ENCODE measurements at places on chromosomes 5 and 9.
A peak's percentile ranks its signal among the peaks of the same experiment; 100 is the strongest.

DNA sequence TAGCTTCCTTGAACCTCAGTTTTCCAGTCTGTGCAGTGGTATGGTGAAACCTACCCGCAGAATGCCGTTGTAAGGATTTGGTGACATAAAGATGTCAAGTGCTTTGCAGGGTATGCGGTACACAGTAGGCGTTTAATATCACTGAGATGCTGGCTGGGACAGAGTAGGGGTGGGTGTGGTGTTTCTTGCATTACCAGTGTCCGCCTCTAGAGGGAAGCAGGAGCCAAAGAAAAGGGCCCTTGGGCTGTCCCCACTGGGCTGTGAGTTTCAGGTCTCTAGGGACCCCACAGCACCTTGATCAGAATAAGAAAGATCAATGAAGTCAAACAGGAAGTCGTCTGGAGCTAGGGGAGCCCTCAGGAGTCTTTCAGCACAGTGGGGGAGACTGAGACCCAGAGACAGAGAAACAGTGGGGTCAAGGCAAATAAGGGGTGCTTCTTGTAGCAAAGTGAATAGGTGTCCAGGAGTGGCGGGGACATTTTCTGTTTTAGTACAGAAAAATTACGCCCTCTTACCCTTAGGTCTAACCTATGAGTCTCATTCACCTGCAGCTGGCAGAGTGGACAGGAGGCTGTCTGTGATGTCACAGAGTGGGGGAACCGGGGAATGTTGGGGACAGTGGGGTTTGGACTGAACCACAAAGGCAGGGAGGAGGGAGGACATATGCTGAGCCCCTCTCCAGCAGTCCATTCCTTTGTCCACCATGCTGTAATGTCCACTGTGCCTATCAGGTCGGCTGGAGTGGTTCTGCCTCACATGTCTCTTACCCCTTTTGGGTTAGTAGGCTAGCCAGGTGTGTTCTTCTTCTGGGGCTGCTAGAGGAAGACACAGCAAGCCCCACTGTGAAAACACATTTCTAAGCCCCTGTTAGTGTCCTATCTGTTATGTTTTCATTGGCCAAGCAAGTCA, 4.7 kb upstream of the TEX53 start:
- peak; percentile 22 for DNase-seq

GRCh38 chr9:119268985-119269384, 100.2 kb downstream of the BRINP1 start:
- DNase-seq, result no peak

DNA sequence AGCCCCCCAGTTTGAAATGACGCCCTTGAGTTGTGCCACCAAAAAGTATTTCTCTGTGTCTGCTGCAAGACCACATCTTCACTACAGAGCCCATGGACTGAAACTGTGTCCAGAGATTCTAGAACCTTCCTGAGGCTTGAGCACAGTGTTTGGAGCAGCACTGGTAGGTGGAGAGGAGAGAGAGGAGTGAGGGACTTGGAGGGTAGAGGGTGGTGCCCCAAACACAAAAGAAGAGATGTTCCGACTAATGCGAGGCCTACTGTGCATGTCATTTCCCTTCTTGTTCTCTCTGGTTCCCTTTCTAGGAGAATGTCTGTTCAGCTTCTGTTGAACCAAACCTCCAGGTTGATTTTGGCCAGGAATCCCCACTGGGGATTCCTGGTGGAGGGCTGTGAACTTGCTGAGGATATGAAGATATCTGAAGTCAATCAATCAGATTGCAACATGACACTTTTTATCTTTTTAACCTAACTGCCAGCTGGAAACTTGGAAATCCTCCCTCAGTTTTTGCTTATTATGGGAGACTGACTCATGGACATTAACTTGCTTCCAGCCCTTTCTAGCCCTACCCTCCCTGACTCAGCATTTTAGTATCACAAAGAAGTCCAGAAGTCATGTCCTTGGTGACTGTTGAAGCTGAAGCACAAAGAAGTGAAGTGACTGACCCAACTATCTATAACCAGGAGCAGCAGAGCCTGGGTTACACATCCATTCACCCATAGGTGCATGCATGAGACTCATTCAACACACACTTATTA, 154.5 kb downstream of the NR3C1 start:
- peak; percentile 24 for DNase-seq

DNA sequence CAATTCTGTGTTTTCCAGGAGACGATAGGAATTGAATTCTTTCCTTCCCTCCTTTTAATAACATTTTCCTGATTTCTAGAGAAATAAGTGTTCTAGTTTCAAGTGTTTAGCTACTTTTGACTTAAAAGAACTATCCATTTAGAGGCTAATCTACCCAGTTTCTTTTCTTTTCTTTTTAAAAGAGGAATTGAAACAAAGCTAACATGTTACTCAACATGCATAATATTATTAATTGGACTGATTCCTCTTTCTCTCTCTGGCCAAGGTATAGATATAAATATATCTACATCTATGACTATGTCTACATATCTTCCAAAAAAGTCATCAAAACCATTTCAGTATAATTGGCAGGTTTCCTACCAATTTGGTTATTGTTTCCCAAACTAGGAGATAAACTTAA, 309.8 kb downstream of the TRPM3 start:
- no peak for DNase-seq

GRCh38 chr5:90888511-90889324, 330.1 kb downstream of the ADGRV1 start:
- peak; percentile 64 for DNase-seq

DNA sequence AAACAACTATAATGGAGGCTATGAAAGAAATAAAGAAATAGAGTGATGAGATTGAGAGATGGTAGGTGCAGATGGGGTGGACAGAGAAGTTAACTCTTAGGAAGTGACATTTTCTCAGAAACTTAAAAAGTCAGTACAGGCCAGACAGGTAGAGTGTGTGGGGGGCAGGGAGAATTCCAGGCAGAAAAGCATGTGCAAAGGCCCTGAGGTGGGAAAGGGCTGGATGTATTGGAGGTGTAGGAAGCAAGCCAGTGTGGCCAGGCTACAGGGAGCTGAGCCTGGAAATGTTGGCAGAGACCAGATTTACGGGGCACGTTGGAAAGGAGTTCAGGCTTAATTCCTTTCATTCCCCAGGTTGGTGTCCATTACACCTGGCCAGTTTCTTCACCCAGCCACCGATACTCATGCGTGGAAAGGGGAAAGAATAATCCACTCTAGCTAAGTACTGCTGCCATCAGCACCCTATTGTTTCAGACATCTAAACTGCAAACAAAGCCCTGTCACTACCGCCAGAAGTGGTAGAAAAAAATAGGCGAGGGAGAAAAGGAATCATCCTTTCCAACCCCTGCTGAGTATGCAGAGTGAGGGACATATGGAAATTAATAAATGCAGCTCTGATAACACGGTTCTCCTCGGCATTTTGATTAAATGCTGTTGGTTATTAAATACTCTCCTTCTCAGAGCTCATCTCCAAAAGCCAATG, 116.8 kb upstream of the GPR151 start:
- no peak for DNase-seq

- DNase-seq, result peak; percentile 62
Observed at GRCh38 chr9:34899535-34900158, 58.4 kb upstream of the PHF24 start.

DNA sequence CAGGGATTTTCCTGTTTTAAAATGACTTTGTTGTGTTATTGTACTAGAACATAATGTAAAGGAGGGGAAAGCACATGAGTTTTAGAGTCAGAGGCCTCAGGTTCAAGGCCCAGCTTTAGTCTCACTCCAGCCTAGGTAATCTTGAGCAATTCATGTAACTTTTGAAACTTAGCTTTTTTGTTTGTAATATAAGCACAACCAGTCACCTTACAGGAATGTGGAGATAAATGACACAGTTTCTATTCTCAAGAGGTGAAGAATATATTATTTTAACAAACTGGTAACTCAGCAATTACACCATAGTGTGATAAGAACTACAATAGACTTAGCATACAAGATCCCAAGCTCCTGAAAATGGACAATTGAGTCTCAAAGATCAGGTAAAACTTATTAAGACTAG, 51.2 kb downstream of the ADAMTS19 start:
- DNase-seq, result no peak

DNA sequence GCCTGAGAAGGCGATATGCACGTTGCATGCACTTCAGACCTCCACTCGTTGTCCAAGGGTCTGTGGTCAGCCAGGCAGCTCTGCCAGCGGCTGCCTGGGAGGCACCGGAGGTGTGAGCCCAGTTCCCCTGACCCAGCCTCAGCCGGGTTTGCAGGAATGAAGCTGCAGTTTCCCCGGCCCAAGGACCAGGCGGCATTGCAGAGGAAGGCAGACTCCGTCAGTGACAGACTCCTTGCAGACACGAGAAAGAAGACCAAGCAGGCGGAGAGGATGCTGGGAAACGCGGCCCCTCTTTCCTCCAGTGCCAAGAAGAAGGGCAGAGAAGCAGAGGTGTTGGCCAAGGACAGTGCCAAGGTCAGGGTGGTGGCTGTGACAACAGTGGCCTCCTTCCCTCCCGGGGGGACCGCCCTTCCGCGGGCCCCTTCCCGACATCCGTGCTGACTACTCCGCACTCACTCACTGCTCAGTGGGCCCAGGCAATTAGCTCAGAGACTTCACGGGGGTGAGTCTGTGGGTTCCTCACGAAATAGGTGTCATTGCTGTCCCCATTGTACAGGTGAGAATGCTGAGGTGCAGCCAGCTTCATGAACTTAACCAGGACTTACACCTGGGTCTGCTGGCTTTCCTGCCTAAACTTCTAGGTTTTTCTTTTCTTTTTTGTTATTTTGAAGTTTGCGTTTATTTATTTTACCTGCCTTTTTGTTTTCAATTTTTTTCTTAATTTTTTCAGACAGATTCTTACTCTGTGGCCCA, 10.8 kb upstream of the AIF1L start:
- no peak for DNase-seq

GRCh38 chr9:85884256-85884655, 56.7 kb upstream of the NAA35 start:
- DNase-seq, result no peak

DNA sequence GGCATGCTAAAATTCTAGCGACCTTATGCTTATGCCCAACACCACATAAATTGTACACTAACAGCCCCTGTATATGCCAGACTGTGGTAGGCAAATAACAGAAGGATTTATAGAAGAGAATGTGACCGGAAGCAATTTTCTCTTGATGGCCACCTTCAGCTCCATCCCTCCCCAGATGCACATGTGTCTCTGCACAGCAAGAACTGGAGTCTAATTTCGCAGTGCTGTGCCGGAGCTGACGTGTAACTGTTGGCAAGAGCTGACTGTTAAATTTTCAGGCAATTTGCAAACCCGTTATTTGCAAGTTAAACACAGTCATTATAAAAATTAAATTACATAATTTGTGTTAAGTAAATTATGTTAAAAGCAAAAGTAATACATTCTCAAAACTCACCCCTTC, 48.4 kb downstream of the PCA3 start:
- DNase-seq, result no peak

DNA sequence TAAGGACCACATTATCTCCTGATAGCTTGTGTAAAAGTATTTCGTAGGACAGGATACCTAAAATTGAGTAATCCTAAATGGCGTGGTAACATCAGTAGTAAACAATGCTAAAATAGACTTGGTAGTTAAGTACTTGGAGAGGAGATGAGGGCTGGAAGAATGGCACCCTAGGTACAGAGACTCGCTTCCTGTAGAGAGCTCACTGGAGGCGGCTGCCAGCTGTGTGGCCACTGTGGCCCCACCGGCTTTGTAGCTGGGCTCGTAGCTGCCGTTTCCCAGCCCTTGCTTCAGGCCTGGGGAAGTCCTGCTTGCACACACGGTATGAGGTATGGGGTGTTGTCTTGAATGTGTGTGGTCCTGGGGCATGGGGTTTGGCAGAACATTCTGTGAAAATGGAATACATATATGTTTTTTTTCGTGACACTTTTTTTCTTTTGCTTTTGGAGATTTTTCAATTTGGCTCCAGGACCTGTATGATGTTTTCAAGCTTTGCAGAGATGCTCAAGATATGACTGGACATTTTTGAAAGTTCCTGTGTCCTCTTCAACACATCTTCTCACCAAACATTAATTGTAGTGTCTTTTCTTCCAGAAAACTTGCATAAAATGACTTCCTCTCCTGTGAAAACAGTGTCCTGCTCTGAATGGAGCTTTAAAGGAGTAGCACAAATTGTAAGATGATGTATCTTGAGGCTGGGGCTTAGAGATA, 58.0 kb downstream of the RCL1 start:
- DNase-seq, result no peak

DNA sequence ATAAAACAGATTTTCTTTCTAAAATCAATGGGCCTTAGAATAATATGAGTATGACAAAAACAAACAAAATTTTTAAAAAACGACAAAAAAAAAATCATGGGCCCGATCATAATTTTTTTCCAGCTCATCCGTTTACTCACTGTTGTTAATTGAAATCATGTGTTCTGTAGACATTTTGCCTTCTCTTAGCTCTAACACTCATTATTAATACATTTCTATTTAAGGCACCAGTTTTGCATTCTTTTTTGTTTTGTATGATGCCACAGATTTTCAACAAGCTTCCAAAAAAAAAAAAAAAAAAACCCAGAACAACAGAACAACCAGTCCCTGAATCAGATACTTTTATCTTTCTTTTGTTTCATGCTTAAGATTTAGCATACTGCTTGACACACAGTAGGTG, 86.4 kb downstream of the PRLR start:
- DNase-seq, result no peak

DNA sequence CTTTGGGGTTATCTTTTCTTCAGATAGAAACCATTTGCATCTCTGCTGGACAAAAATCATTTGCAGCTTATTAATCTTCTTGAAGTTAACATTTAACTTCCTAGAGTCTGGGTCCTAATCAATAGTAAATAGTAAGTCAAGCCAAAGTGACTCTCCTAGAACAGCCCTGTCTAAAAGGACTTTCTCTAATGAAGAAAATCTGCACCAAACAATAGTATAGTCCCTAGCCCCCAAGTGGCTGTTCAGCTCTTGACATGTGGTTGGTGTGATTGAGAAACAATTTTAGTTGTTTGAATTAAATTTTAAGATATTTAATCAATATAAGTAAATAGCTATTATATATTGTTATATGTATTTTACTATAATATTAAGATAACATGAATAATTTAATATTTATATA, 64.6 kb upstream of the SHB start:
- no peak for DNase-seq

All from HepG2 (cell line).